ENCODE measurements at places on chromosomes 7 and 10. TPM values are rescaled to one million over a fixed set of nuclear protein-coding genes. Genes with fewer than 3 reads are reported as not detected.

The TAS2R40 gene
- not detected for polyA plus RNA-seq

The PCLO gene
- 0.39 TPM for polyA plus RNA-seq

The MOGAT3 gene
- polyA plus RNA-seq: not detected

The MSMB gene
- polyA plus RNA-seq: not detected

The CPN1 gene
- 0.21 TPM for polyA plus RNA-seq

The ZNF33A gene
- polyA plus RNA-seq: 15.3 TPM

The FAM25A gene
- polyA plus RNA-seq: not detected

The PRKAR2B gene
- 6.0 TPM for polyA plus RNA-seq

The TMEM273 gene
- polyA plus RNA-seq: 5.8 TPM

The FGFR2 gene
- polyA plus RNA-seq: 0.95 TPM

DNA sequence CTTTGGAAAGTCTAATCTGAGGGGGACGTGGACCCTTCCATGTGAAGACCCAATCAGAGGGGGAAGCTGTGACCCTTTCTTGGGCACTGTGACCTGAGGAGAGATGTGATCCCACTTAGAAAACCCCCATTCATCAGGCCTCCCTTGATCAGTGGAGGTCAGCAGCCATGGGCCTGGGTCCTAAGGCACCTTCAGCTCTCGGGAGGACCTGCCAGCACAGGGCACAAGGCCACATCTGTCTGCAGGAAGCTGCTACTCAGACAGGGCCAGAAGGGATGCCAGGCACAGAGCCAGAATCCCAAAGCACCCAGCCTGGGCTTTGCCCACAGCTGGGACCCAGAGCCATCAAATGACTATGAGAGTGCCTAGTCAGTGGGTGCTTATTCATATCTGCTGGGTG, 14.7 kb upstream of the RABGEF1 start:
- no peak for DNase-seq

DNA sequence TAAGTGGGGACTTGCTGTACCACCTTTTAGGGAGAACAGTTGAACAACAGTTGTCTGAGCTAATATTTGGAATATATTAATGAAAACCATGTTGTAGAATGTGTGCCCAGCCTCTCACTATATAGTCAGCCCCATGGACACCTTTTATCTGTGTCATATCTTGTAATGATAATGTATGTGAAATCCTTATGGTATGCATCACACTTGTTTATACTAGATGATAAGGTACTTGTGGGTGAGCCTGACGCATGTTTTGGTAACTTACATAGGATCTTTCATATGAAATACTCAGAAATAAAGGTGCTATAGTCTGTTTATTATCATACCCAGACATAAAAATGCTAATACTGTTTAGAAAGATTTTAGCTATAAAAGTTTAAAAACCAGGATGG, 32.8 kb downstream of the CAMK1D start:
- DNase-seq: no peak

DNA sequence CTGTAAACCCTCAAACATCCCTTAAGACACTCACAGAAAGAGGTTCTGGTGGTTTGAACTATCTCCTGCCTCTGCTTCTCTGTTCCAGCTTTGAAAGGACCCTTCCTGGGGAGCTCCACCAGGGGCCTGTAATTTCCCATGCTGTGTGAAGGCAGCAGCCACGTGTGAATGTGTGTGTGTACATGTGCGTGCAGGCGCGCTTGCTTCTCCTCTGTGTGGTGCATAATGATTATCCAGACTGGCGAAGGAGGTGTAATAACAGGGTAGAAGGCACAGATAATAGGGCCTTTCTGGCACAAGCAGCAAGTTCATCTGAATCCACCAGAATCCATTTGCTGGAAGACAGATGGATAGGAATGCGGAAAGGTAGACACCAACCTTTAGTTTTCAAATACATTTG, 466.5 kb downstream of the GRID1 start:
- DNase-seq: peak; percentile 32

DNA sequence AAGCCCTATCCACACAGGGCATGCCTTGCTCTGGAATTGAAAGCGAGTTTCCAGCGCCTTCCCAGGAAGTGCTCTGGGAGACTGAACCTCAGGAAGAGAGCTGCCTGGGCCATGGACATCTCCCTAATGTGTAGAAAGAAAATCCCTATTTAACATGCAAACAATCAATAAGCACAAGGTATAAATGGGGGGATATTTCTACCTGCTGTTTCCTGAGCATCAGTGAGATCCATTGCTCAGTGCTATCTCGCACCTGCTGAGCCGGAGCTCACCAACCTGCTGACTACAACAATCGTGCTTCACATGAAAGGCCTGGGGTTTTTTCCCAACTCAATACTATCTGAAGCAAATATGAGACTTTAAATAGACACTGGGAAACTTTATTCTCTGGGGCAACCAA, 584.0 kb downstream of the GLRX3 start:
- DNase-seq: no peak

DNA sequence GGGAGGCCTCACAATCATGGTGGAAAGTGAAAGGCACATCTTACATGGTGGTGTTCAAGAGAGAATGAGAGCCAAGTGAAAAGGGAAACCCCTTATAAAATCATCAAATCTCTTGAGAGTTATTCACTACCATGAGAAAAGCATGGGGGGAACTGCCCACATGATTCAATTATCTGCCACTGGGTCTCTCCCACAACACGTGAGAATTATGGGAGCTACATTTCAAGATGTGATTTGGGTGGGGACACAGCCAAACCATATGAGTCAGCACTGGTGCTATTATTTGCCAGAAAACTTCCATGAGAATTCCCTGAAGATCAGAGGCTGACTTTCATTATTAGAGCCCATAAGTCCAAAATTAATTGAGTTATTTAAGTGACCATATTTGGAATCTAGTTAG, 1001.2 kb upstream of the POT1 start:
- DNase-seq: no peak

GRCh38 chr7:114225784-114226183, 188.8 kb upstream of the FOXP2 start:
- DNase-seq: no peak

GRCh38 chr7:131843898-131844331, 287.5 kb upstream of the PODXL start:
- DNase-seq: peak; percentile 62

DNA sequence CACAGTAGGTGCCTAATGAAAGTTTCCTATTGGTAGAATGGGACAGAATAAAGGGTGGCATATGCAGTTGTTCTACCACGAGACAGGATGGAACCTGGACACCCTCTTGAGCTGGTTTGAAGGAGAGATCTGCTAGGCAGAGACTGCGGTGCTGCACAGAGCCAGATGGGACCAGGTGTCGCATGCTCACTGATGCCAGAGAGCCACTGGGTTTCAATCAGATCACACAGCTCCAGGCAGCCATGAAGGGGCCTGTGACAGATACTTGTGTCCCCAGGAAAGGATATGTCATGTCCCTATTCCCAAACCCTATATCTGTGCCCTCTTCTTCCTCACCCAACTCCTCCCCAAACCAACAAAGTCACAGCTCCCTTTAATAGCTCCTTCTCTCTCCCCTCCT, 235.7 kb downstream of the PRPF18 start:
- no peak for DNase-seq

DNA sequence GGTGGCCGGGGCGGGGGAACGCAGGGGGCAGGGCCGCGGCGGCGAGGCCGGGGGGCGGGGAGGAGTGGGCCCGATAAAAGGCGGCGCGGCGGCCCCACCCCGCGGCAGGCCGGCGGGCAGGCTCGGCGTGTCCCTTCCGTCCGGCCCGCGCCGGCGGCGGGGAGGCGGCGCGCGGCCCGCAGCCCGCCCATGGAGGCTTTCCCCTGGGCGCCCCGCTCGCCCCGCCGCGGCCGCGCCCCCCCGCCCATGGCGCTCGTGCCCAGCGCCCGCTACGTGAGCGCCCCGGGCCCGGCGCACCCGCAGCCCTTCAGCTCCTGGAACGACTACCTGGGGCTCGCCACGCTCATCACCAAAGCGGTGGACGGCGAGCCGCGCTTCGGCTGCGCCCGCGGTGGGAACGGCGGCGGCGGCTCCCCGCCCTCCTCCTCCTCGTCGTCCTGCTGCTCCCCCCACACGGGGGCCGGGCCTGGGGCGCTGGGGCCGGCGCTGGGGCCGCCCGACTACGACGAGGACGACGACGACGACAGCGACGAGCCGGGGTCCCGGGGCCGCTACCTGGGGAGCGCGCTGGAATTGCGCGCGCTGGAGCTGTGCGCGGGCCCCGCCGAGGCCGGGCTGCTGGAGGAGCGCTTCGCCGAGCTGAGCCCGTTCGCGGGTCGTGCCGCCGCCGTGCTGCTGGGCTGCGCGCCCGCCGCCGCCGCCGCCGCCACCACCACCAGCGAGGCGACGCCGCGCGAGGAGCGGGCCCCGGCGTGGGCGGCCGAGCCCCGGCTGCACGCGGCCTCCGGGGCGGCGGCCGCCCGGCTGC, at the start of gene NANOS1:
TSS of gene NANOS1 (plus strand) at position 102 of the 808 bp plus-strand sequence. CDS start at position 190, 88 bp downstream.
- DNase-seq: peak; percentile 76

DNA sequence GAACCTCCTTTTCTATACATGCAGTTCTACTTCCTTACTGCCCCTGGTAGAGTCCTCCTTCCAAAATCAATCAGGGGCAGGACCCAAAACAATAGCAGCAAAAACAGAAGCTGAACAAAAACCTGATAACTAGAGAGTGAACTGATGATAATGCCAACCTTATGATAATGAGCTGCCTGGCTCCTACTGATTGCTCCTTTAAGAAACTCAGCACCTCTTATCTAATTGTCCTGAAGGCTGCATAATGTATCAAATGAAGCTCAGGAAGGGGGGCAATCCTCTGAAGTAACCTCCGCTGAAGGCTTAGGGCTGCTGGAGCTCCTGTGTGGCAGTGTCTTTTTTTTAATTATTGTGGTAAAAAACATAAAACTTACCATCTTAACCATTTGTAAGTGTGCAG, 257.0 kb downstream of the PHTF2 start:
- DNase-seq: no peak

- DNase-seq: peak; percentile 78
Measured at GRCh38 chr7:84372155-84372621, 177.6 kb upstream of the SEMA3A start.

- DNase-seq: peak; percentile 86
Measured at GRCh38 chr10:76358743-76359395, 927.4 kb downstream of the LRMDA start.

GRCh38 chr7:44101966-44102845, 1.9 kb upstream of the AEBP1 start:
- peak; percentile 50 for DNase-seq

GRCh38 chr7:46484906-46485305, 563.8 kb upstream of the IGFBP3 start:
- no peak for DNase-seq

DNA sequence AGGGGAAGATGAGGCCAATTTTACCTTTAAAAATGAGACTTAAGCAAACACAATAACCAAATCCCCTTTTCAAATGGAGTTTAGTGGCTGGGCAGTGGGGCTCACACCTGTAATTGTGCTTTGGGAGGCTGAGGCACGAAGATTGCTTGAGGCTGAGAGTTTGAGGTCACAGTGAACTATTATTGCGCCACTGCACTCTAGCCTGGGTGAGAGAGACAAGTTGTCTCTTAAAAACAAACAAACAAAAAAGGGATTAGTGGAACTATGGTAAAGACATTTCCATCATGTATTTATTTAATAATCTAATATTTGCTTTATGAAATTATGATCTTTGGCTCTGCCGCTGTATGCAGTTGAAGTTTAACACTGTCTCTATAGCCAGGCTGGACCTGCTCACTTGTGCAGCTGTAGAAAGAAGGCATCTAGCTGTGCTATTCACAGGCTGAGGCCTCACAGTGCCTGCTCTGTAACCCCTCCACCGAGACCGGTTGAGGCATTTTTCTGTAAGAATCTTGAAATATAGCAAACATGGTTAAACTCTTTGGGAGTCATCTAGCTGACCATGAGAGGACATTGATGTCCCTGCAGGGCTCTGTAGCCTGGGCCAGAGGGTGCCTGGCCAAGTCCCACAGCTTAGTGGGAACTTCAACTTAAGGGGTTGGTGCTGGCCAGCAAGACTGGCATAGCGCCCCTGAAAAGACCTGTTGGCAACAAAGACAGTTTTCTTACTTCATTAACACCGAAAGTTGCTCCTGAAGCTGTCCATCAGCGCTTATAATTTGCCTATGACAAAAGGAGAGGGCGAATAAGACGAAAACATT, 131.8 kb downstream of the BMPER start:
- DNase-seq: no peak

- DNase-seq: no peak
Measured at GRCh38 chr10:124903111-124903510, 38.8 kb upstream of the ZRANB1 start.

DNA sequence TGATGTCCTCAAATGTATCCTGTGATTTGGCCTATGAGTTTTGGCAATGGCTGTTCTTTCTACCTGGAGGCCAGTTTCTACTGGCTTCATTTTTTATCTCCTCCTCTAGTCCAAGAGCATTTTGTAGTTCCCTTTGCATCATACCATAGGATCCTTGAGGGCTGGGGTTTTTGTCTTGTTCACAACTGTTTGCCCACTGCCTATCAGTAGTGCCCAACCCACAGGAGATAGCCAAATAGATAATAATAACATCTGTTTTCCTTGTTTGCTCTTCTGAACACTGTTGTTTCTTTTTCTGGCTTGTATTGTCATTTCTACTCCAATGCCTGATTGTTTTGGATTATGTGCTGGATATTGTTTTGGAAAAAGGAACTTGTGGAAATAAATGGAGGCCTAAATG, 3.4 kb downstream of the CDK1 start:
- DNase-seq: no peak

- DNase-seq: no peak
Measured at GRCh38 chr10:114801411-114801813, 20.2 kb upstream of the FHIP2A start.

DNA sequence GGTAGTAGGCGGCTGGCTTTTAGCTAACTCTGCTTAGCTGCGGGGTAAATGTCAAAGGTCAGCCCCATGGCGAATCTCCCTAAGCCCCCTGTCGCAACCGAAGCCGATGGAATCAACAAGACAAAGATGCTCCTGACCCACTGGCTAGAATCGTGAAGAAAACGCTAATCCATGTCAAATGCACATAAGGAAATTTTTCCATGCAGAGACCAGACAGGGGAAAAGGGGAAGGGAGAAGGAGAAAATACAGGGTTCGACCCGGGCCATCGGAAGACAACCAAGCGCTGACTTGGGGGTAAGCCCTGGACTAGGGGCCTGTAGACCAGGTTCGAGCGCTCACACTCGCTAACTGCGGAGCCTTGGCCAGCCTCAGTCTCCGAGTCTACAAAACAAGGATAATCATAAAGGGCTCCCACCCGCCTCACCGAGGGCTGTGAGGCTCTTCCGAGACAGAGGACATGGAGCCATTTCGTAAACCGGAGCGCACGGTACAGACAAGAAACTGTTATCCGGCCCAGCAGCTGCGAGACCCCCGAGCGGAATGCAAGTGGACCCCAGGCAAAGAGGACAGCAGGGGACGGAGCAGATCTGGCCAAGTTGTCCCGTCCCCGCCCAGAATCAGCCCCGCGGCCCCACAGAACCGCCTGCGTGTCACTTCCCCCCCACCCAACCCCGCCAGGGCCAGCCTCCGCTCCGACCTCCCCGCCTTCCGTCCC, 507 bp downstream of the SAR1A start:
- peak; percentile 43 for DNase-seq

- no peak for DNase-seq
Measured at GRCh38 chr10:101879456-101880231, 36.0 kb upstream of the KCNIP2 start.

DNA sequence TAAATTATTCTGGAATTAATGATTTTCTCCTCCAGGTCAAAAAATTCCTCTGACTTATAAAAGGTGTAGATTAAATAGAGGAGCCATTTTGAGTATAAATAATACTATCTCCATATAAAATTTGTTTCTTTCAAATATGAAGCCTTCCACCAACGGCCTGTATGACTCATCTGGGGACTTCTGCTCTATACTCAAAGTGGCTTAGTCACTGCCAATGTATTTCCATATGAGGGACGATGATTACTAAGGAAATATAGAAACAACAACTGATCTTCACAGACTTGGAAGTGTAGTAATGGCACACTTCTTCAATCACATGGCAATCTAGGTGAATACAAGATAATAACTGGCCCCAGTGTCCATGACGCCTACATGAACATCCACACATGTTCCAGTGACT, 335.6 kb upstream of the HGF start:
- DNase-seq: peak; percentile 45
